ENCODE measurements at places on chromosomes 13 and 19.

DNA sequence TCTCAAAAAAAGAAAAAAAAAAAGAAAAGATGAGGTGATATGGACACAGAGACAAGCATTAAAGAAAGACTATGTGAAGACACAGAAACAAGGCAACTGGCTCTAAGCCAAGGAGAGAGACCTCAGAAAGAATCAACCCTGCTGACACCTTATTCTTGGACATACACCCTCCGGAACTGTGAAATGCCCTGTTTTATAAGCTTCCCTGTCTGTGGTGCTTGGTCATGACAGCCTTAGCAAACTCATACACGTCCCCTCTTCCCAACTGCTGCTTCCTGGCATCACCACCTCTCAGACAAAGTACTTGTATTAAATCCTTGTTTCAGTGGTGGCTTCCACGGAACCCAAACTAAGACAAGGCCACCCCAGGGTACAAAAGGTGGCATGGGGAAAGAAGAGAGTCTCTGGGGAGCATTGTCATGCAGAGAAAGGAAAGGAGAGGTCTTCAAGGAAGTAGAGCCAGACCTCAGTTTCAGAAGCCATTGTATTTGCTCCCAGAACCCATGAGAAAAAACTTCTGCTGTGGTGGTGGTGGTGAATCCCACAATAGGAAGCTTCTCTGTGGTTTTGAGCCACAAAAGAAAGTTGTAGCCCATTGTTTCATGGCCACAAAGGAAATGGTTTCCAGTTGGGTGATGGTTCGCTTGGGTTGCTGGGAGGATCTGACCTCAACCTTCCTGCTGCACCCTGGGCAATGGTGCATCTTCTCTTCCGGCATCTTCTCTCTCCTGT, 16.3 kb upstream of the TSPAN16 start:
- no peak for DNase-seq

GRCh38 chr13:36337938-36338641, 8.1 kb downstream of the SPART start:
- DNase-seq, result no peak

- no peak for DNase-seq
Measured at GRCh38 chr19:3096267-3096901, 2.2 kb downstream of the GNA11 start.

DNA sequence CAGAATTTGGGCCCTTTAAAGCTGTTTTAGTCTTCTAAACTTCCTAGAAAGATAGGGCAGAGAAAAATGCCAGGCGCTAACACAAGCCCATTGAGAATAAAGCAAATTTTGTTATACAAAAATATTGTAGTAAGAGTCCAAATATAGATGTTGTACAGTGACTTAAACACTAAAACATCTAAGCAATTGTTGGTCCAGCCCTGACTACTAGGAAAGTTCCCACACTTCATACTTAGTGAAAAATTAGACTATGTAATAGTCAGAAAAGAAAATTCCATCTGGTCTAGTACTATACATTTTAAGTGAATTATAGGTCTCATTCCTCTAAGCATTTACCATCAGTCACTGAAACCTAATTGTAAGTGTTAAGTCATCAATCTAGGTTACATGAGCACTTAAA, 1518.3 kb upstream of the SLC10A2 start:
- no peak for DNase-seq

DNA sequence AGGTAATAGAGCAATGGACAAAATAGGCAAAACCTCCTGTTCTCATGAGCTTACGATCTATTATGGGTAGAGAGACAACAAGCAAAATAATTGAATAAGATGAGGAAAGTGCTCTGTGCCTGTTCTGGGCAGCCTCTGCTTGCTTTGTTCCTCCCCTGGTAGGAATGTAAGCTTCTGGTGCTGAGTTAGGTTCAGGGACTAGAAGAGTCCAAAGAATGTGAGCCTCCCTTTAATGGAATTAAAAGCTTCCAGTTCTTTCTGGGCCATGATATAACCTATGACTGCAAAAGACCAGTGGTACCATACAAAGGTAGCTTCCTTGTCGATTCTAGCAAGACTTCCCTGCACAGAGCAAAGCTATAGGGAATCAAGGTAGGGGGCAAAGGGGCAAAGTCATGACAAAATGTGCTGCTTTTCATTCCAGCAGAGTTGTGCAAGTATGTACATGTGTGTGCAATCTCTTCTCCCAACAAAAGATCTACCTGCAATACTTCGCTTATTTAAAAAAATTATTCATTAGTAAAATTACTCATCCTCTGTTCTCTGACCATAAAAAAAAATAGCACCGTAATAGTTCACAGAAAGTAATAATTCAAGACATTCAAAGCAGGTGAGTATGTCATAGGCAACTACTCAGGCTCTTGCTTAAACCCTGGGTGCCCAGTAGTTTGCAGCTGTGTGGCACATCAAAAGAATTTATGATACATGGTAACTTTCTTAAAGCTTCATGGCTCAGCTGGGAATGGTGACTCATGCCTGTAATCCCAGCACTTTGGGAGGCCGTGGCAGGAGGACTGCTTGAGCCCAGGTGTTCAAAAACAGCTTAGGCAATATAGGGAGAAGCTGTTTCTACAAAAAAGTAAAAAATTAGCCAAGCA, 21.4 kb downstream of the ACOD1 start:
- no peak for DNase-seq

DNA sequence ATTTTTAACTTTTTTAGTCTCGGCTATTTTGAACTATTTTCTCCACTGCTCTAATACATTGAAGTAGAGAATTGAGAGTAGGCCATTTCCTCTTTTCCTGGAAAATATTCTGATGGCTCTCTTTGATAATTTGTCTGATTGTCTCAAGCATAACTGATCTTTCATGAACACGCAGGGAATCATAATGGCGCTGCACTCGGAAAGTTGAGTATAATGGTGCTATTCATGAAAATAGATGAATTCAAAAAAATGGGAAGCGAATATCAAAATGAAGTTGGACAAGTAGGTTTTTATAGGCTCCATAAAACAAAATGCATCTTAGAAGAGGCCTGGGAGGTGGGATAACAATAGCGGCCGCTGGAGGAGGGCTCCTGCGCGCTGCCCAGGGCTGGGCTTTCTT, 29.0 kb downstream of the COL4A2 start:
- DNase-seq, result no peak

GRCh38 chr13:27132538-27132937, 39.1 kb downstream of the USP12 start:
- DNase-seq, result no peak

- DNase-seq, result no peak
Measured at GRCh38 chr19:29843180-29844051, 31.6 kb downstream of the CCNE1 start.

DNA sequence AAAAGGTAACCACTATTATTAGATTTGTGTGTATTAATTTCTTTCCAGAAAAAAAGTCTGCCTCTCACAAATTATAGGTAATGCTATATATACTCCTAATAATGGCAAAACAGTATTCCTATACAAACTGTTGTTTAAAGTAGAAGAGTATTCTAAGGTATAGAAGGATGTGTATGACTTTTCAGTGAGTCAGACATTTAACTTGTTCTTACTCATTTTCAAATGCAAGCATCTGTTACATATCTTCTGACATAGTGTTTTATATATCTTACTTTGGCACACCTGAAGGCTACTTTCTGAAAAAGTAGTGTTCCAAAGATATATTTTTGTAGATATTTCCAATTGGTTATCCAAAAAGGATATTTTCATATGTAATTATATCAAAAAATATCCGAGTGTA, 3.5 kb upstream of the SLITRK5 start:
- no peak for DNase-seq

GRCh38 chr19:1283207-1283916, 2.3 kb upstream of the EFNA2 start:
- no peak for DNase-seq

DNA sequence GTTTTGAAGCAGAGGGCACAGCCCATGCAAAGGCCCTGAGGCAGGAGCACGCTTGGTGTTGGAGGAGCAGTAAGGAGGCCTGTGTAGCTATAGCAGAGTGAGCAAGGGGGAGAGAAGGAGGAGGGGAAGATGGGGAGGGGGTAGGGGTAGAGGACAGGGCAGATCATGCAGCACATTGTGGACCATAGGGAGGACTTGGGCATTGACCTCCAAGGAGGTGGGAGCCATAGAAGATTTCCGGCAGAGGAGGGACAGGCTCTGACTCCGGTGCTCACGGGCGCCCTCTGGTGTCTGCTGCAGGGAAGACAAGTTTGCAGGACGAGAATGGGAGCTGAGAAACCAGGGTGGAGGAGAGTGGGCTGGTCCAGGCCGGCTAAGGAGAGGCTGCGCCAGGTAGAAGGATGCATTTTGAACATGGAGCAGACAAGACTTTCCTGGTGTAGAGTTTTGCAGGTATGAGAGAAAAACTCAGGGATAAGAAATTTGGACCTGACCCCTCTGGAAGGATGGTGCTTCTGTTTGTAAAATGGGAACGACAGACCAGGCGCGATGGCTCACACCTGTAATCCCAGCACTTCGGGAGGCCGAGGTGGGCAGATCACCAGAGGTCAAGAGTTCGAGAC, 13.7 kb upstream of the CREB3L3 start:
- DNase-seq, result peak; percentile 45

DNA sequence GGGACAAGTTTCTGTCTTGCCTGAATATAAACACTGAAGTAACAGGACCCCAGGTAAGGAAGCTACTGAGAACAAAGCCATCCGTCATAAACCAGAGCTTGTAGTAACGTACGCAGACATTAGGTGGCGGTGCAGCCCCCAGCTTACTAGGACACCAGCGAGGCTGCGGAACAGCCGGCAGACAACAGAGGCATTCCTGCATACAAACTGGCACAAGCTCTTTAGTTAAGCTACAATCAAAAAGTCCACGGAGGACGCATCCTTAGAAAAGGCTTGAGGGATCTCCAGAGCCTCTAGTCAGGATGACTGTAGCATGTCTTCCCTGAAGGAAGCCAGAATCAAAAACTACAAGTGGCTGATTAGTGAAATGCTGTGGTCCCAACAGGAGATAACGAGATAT, 26.2 kb downstream of the ZNF160 start:
- DNase-seq, result peak; percentile 65

- no peak for DNase-seq
Measured at GRCh38 chr19:57016076-57016475, 103.7 kb upstream of the USP29 start.

GRCh38 chr19:4557144-4557970, 2.1 kb downstream of the SEMA6B start:
- no peak for DNase-seq

DNA sequence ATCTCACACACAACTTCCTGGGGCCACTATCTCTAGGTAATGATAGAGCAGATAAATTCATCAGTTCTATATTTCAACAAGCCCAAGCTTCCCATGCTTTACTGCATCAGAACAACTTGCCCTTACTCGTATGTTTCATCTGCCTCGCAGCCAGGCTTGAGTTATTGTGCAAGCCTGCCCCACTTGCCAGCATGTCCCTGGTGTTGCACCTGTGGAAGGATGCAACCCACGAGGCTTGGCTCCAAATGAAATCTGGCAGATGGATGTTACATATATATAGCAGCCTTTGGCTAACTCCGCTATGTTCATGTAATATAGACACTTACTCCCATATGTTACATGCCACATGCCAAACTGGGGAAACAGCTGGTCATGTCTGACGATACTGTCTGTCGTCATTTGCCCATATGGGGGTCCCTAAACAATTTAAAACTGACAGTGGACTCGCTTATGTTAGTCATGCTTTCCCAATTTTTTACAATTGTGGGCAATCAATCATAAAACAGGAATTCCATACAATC, 6.2 kb downstream of the ERVK3-1 start:
- DNase-seq, result no peak

DNA sequence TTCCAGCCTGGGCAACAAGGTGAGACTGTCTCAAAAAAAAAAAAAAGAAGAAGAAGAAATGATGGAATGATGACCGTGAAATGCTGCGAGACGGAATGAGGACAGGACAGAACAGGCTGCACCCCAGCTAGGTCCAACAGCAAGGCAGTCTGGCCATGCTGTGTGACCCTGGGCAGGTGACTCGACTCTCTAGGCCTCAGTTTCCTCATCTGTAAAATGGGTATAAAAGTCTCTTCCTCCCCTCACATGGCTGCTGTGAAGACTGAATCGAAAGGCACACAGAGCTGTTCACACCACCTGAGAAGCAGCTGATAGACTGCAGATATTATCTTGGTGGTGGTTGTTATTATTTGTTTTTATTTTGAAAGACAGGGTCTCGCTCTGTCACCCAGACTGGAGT, 22.3 kb downstream of the PTPRS start:
- DNase-seq, result no peak

DNA sequence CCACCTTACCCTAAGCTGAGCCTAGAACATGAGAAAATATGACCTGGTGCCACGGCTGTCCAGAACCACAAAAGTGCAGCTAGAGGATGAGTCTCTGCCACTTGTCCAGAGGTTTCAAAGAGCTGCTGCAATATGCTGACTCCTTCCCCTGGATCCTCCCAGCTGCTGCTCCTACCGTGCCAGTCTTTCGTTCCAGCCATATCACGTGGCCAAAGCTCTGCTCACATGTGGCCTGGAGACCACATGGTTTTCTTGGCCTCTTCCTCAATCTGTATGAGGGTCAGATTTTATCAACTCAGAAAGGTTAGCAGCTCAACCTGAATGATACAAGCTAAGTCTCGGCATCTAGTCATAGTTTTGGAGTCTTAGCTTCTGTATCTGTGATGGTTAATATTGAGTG, 3.2 kb upstream of the SACS start:
- DNase-seq, result no peak
